Nephron progenitor cell (in vitro differentiated cells): ENCODE measurements at places on chromosomes 4 and X.

DNA sequence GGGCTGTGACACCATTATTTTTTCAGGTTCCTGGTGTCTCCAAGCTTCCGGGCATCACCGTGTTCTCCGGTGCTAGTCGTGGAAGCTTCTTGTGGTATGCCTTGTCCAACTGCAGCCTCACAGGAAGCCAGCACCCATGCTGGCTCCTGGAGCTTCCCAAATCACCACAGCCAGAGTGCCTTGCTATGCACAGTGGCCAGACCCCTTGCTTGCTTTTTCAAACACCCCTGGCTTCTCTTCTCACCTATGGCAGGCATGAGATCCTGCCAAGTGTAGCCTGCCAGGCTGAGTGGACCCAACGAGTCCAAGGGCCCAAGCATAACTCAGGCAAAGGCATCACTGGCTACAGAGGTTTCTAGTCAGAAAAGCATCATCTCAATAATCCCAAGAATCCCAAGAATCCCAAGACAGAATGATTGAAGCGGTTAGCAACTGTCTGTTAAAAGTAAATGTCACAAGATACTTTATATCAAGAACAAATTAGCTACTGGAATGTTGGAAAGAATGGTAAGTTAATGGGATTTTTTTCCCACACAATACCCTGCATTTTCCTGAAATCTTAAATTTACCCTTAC is 1522.9 kb downstream of the PCDH18 start:
- no peak for DNase-seq

DNA sequence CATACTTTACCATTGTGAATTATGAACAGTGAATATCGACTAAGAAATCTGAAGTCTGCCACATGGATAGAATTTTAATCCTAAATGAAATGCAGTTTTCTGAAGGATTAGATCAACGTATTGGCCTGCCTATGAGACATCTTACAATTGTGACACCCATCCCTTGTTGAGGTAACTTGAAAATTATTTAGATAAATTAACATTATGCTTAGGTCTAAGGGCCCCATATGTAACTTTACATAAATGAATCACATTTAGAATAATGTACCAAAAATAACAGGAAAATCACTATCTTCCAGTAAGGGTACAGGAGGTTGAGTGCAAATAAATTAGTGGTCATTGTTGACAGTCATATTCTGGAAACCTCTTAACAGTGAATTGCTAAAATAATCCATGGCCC is 13.5 kb downstream of the XAGE5 start:
- no peak for DNase-seq

DNA sequence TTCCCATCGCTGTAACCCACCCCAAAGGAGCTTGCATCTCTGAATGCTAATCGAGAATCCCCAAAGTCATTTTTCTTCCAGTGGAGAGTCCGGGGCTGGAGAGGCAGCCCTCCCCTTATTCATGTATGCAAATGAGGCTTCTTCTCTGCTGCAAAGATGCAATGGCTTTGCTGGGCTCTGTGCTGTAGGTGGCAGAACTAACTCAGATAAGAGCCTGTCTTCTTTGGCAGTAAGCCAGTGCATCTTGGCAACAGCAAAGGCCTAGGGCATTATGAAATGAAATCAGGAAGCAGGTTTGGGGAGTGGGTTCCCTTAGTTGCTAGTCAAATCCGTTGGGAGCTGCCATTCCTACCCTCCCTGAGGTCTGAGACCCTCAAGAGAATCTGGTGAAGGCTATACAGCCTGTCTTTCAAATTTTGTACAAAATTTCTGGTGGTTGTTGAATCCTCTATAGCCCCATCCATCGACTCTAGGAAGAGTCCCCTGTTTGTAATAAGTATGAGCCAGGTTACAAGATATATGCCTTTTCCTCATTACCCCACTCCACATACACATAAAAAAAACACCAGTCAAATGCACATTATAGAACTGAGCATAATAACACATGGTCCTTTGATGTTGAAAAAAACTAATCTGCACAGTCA is 290.6 kb upstream of the TAPT1 start:
- DNase-seq = no peak

DNA sequence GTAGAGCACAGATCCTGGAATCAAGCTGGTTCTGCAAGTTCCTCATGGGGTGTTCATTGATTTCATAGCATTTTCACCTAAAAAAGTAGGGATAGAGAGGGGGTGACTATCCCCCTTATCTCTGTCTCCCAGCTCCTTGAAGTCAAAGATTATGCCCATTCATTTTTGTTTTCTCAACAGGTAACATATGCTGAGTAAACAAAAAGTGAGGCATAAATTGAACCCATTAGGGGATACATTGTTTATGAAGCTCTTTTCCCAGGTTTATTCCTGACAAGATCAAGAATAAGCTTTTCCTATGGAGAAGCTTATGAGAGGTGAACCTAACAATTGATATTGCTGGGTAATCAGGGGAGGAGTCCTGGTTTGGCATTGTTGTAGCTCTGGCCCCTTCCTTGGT is 9.2 kb upstream of the ANAPC4 start:
- DNase-seq = no peak

DNA sequence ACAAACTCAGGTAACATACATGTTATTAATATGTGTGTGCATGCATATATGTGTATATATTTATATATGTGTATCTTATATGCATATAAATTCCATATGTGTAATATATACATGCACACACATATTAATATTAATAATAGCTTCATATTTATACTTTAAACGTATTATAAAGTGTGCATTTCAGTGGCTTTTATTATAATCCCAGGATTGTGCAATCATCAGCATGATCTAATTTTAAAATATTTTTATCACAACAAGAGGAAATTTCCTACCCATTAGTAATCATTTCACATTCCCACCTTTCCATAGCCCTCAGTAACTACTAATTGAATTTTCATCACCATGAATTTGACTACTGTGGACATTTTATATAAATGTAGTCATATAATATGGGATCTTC is 2211.9 kb upstream of the TENM3 start:
- no peak for DNase-seq

DNA sequence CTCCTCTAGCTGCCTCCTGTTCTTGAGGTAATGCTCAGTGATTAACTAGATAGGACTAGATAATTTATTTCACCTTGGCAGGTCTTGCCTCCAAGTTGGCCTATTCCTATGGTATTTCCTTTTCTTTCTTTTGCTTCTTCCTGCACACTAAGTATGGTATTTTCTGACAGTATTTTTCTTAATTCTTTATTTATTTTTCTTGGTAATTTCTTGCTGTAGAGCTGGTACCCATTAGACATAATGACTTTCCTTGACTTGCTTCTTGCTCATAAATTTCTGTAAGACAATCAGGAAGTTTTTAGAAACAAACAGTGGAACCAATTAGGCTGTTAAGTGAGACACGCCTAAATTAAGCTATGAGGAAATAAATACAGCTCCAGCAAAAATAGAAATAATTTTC is 9.5 kb downstream of the RAB9A start:
- no peak for DNase-seq

GRCh38 chr4:56755901-56756300 is 65.6 kb downstream of the SPINK2 start:
- no peak for DNase-seq

- no peak for DNase-seq
Observed at GRCh38 chrX:38402118-38402517, 49.7 kb downstream of the OTC start.

DNA sequence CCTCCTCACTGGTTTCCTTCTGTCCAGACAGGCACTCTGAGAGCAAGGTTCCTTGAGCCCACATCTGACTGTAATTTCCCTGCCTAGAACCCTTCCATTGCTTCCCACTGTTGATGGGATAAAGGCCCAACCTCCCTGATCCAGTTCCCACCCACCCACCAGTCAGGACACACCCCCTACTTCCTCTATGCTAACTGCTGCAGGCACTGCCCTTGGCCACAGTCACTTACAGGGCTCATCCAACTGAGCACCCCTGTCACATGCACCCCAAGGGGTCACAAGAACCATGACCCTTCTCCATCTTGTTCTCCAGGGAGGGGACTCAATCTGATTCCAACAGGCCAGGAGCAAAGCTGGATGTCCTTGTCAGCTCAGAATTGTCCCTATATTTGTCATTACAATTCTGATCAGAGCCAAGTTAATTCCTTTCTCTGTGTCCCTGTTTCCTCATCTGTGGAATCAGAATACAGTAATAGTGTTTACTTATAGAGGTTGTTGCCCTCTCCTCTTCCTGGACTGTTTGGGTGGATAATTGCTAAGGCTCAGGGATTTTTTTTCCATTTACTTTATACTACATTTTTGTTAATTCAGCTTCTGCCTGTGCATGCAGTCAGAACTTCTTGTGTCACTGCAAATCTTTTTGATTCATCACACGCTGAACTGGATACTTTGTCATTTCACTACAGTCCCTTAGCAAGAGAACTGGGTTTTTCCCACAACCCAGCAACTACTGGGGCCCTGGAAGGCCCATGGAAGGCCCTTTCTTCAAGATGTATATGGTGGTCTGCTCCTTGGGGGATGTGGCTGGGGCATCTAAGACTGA is 105.6 kb upstream of the MAMLD1 start:
- no peak for DNase-seq

- no peak for DNase-seq
Observed at GRCh38 chrX:100625985-100626491, 10.6 kb downstream of the TSPAN6 start.

DNA sequence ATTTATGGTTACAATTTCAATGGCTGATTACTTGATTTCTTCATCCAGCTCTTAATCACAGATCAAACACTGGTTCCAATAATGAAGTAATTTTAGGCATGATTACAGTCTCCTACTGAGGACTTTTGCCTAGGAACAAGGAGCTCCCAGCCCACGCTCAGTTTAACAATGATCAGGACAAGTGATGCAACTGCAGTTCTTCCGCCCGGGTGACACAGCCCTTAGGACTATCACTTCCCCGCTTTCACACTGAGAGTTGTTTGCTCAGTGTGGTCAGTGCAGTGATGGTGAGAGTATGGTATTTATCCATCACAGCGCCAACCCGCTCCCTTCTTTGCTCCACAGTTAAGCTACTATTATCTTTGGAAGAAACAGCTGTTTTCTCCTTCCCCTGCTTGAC is 203.2 kb upstream of the MBNL3 start:
- no peak for DNase-seq

DNA sequence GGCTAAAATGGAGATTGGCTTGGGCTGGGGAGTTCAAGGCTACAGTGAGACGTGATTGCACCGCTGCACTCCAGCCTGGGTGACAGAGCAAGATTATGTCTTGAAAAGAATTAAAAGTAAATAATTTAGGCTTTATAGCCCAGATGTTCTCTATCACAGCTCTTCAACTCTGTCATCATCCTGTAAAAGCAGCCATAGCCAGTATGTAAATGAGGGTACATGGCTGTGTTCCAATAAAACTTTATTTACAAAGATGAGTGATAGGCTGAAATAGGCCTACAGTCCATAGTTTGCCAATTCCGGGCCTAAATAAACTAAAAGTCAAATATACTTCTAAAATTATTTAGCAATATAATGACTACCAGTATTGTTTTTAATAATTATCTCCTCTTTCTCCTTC is 9.2 kb downstream of the RRH start:
- no peak for DNase-seq

DNA sequence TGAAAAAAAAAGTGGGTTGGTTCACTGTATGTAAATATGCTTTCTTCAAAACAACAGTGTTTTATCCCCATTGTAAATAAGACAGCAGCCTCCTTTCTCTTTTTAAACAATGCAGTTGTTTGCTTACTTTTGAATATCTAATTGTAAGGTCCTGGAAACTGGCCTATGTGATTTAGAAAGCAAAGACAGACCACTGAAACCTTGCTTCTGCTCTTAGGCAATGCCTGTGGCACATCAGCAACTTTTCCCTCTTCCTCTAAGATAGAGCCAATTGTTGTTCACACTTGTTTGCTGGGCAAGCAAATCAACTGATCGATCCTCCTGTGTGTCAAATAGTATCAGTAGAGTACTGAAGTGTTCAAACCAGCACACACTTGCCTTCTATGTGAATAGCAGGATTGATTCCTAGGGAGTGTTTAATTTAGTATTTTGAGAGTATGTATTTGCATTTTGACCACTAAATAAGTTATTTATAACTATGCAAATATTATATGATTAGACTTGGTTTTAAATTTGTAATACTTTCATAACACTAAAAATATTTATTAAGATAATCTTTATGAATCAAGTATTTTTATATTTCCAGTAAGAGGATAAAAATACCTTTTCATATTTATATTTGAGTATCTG is 55.4 kb upstream of the GRPR start:
- no peak for DNase-seq

DNA sequence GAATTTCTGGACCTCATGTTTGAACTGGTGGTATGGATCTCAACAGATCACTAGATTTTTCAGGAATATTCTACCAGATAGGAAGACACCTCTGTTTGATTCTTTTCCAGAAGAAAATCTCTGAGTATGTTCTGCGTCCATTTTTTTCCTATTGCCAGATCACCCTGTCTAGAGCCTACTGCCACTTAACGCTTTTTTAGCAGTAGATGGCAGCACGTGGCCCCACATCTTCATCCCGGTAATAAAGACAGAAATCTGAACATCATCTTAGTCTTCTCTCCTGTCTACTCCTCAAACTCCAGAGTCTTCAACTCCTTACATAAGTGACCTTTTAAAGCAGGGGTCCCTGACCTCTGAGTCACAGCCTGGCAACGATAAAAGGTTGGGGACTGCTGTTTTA is 184.7 kb downstream of the TMA16 start:
- no peak for DNase-seq

DNA sequence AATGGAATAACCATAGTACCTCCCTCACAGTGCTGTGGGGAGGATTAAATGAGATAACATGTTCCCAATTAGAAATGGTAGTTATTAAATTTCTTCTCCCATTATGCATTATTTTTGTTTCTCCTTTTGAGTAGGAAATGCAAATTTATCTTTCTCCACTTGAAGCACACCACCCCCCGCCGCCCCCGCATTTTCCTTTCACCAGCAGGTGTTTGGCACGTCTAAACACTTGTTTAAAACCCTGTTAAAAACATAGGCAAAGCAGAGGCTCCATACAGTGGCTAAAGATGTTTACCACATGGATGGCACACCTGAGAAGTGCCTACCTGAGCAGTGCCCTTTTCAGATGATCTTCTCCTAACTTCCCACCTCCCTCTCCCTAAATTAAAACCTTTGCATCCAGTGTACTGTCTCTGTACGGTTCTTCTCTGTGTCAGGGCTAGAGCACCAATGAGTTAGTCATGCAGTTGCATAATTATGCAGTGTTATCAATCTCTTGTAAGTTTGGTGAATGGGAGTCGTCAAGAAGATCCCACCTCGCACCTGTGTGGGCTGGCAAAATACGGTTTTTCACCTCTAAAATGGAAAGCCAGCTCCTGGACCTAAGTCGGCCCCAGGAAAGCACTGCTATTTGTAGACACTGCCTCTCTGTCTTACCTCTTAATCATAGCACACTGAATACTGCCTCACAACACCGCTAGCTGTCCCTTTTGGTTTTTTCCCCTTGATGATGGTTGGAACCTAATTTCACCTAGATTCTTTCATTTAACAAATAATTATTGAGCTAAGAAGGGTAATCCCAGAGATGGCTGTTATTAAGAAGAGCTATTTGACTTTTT is 122.0 kb downstream of the CT47B1 start:
- DNase-seq = no peak
